ENCODE measurements at places on chromosomes 5 and 9.

GRCh38 chr9:115531410-115532125, 413.6 kb upstream of the TNC start:
- ATAC-seq: no peak

- ATAC-seq: no peak
Measured at GRCh38 chr9:131179561-131180219, 54.3 kb downstream of the NUP214 start.

DNA sequence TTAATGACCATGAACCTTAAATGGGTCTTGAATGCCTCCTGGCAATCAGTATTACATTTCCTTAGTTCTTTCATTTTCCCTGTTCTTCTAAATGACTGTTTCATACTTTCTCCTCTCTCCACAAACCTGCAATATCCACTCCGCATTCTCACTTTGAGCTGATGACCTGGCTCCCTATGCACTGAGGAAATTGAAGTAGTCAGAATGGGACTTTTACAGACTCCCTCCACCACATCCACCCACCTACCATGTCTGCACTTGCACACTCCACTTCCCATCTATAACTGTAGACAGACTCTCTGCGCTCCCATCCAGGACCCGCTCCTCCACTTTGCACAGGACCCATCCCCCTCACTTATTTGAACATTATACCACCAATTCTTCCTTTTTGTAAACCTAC, 36.2 kb upstream of the GZMA start:
- ATAC-seq: no peak

DNA sequence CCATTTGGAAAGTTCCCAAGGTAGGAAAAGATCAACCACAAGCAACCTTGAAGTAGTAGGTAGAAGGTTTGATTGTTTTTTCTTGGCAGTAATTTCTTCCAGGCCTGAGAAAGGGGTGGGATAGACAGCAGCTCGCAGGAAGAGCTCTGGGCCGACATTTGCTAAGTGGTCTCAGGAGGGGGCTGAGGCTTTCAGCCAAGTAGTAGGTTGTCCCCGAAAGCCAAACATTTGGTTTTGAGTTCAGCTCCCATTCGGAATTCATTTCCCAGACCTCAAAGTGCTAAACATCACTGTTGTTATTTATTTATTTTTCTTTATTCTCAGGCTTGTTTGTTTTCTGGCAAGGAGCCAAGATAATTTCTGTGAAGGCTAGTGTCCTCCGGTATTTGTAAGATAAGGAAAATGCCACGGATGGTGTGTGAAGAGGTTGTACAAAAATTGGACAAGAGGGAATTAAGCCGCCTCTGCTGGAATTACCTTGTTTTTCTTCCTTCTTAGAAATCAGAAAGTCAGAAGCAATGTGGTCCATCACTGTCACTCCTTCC, 112.1 kb downstream of the KIF4B start:
- ATAC-seq: no peak

- no peak for ATAC-seq
Measured at GRCh38 chr5:36660397-36661049, 54.1 kb downstream of the SLC1A3 start.

DNA sequence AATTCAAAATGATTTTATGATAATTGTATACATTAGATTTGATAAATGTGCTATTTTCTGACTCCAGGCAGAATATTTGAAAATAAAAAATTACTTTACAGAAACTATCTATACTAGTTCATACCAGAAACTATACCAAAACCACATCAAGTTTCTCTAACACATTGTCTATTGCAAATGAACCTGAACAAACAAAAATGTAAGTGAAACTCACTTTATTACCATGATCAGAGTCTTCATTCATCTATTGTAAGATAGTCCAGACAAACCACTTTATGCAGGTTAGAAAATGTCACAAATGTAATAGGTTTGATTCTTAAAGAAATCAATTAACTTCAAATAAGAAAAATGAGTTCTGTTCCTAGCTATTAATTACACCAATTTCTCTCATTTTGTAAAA, 99.4 kb downstream of the OXCT1 start:
- ATAC-seq: no peak

DNA sequence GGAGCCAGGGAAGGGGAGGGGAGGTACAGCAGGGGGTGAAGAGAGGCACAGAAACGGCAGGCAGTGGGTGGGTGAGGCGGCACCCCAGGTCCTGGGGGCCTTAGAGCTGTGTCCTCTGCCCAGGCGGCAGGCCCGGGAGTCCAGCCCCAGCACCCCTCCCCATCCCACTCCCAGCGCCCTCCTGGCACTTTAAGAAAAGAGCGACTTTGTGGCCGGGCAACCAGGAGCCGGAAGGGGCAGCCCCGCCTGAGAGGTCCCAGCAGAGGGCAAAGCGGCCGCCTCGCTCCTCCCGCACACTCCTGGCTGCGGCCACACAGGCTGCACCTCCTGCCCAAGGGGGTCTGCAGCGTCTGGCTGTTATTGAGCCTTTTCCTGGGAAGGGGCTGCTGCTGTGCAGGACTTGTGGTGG, 42.6 kb downstream of the NACC2 start:
- peak; percentile 35 for ATAC-seq

DNA sequence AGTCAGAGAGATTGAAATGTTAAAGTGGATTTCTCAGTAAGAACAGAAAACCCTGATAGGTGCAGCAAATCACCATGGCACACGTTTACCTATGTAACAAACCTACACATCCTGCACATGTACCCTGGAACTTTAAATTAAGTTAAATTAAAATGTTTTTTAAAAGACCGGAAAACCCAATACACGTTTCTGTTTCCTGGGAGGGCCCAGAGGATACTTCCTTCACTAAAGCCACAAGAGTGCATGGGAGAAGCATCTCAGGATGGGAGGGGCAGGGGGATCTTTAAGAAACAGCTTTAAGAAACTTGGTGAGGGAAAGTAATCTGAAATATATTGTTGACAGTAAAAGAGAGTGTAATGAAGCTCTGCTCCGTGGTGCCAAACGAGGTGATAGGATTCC, 164.7 kb upstream of the PTGER4 start:
- no peak for ATAC-seq

DNA sequence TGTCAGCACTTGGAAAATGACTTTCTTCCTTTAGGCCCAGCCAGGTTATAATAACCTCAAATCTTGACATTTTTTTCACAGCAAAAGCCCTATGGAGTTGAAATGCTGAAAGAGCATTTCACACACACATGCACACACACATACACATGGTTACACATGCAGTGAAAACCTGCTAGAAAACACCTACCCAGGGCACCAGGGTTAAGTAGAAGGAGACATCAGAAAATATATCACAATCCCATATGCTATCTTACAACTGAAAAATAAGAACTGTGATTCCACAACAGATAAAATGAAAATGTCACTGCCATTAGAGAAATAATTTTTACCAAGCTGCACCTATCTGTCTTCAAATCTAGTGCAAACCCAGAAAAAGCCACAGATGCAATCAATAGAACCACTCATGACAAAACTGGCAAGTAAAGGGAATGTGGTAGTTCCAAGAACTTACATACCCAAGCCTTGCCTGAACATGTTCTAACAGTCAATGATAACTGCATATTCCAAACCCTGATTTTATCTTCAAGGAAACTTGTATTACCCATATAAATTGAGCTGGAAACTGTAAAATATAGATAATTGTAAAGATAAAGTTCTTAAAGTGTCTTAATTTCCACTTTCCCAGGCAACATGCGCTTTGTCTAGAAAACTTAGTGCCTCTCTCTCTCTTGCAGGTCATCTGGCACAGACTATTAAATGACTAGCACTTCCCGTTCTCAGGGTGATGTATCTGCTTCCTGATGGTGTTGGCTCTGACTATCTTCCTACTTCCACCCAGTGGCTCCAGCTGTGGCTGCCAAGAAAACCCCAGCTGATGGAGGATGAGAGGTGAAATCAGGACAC, 250.2 kb upstream of the PTGER4 start:
- ATAC-seq: no peak

DNA sequence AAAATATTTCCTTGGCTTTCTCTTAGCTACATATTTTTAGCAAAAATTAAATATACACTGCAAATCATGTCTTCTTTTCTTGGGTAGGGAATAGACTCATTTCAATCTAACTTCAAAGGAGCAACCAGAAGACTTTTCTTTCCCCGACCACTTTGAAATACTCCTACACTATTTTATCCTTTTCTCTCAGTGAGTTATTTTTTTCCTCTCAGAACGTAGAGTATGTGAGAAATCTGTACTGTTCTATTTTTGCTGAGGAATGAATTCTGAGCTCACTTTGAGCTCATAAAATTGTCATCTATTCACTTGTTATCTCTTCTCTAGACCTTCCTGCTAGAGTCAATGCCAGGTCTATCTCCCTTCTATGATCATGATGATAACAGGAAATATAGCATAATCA, 22.2 kb upstream of the DAPK1 start:
- no peak for ATAC-seq

DNA sequence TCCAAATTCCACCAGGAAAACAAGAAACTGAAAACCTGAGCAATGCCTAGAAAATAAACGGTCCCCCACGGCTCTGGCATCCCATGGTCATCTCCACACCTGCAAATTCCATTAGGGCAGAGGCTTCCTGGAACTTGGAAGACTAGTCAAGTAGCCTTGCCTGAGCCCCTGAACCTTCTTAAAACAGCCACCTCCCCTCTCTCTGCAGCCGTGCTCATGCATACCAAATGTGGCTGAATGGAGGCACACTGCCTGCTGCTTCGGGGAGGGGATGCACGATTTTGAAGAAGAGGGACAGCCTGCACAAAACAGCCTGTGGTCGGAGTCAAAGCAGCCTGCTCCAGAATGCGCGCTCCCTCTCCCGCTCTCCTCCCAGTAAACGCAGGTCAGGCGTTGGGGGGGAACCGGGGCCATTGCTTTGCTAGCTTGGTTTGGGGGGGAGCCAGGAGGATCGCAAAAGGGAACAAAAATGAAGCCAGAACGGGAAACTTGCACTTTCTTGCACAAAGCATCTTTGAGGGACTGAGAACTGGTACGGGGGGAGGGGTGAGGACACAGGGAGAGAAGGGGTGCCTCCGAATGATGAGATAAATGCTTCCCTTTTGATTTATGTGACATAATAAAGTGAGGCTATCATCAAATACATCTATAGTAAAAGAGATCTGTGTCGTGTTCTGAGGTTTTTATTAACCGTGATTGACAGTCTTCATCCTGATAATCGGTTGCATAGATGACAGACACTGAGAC, at the start of gene TRPM3:
Gene TRPM3 (minus strand): TSS at position 347 of the 747 bp plus-strand sequence. CDS start 267 bp downstream, at position 80.
- no peak for ATAC-seq

- ATAC-seq: no peak
Measured at GRCh38 chr5:115321309-115321708, 24.9 kb upstream of the CCDC112 start.

GRCh38 chr5:36371366-36371765, 69.7 kb upstream of the RANBP3L start:
- ATAC-seq: peak; percentile 23

- no peak for ATAC-seq
Measured at GRCh38 chr9:126844085-126844484, 16.4 kb upstream of the ZBTB34 start.

- peak; percentile 19 for ATAC-seq
Measured at GRCh38 chr5:65483546-65484346, 2.0 kb upstream of the ADAMTS6 start.

GRCh38 chr5:76473661-76474060, 70.6 kb downstream of the IQGAP2 start:
- no peak for ATAC-seq

- ATAC-seq: no peak
Measured at GRCh38 chr5:123809594-123810221, 297.7 kb downstream of the CSNK1G3 start.

- ATAC-seq: no peak
Measured at GRCh38 chr9:89810431-89810830, 205.6 kb downstream of the GADD45G start.

DNA sequence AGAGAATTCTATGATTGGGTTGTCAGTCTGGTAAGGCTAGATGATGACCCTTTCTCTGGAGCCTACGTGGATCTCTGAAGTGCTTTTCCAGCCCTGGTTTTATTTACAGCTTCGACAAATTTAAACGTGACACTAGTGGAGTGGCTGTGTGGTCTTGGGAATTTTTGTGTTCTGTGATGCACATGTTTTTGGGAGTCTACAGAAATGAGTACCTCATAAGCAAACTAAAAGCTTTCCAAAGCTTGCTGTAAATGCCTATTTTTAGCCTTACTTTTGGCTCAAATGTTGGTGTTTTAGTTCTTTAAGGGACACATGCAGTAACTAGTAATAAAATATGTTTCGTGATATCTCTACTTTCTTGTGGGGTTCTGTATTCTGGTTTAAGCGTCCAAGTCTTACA, 3.3 kb downstream of the LARP1 start:
- ATAC-seq: no peak

DNA sequence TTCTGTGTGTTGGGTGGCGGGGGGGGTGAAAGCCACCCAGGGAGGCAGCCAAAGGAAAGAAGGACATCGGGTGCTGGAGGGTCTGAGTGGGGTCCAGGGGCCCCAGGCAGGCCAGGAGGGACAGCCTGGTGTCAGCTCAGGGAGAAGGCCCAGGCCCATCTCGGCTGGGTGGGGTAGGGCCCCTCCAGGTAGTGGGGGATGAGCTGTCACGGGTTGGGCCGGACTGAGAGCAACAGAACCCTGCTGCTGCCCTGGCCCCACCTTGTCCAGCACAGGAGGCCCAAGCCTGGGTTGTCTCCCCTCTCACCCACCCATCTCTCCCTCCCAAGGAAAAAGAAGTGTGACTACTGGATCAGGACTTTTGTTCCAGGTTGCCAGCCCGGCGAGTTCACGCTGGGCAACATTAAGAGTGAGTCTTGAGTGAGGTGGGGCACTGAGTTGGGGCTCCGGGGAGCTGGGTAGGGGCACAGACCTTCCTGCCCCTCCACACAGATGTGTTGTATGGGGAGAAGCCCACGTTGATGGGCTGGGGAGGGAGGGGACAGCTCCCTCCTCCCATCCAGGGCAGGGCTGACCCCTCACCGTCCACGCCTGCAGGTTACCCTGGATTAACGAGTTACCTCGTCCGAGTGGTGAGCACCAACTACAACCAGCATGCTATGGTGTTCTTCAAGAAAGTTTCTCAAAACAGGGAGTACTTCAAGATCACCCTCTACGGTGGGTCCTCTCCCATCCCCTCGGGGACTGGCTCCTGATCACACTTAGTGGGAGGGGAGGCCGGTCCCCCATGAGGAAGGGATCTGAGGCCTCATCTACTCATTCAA, 2.3 kb downstream of the LCN2 start:
- no peak for ATAC-seq

GRCh38 chr5:178283520-178283919, 50.9 kb upstream of the PHYKPL start:
- ATAC-seq: no peak

DNA sequence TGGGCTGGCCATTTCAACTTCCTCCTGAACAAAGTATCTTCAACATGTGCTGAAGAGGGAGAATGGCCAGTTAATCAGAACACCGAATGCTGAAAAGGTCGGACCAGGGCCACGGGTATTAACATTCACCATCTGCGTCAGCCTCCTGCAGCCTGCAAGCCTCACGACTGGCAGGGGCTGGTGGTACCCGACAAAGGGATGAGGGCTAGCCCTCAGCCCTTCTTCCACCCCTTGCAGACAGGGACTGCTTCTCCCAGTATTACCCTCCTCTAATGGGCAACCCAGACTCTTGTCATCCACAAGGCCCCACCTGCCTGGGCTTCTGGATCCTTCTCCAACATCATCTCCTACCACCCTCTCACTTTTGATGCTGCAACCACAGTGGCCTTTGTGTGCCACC, 246.6 kb downstream of the FSTL4 start:
- no peak for ATAC-seq

- ATAC-seq: no peak
Measured at GRCh38 chr5:2746561-2747032, 4.9 kb downstream of the IRX2 start.
